ENCODE measurements at places on chromosomes 13 and 19. TPM values are rescaled to one million over a fixed set of nuclear protein-coding genes. Genes with fewer than 3 reads are reported as not detected.

The C3 gene
- total RNA-seq, result 3.1 TPM

The FFAR2 gene
- total RNA-seq, result 16.5 TPM

The ADGRE3 gene
- total RNA-seq, result 0.63 TPM

The ACER1 gene
- 0.42 TPM for total RNA-seq

The CCL25 gene
- not detected for total RNA-seq

The GPATCH1 gene
- total RNA-seq, result 5.4 TPM

The ZNF579 gene
- total RNA-seq, result 2.7 TPM

The UHRF1 gene
- total RNA-seq, result 0.21 TPM

The EHD2 gene
- total RNA-seq, result 0.42 TPM

The BSG gene
- 94.2 TPM for total RNA-seq

The ATP8B3 gene
- 0.73 TPM for total RNA-seq

The CABP5 gene
- total RNA-seq, result 4.0 TPM

The CGB8 gene
- total RNA-seq, result not detected

The IFI30 gene
- total RNA-seq, result 769 TPM

The RNF225 gene
- 0.42 TPM for total RNA-seq

The ZNF681 gene
- total RNA-seq, result 2.0 TPM

The ZNF626 gene
- total RNA-seq, result 9.7 TPM

The HSD17B14 gene
- 0.42 TPM for total RNA-seq

The IL27RA gene
- total RNA-seq, result 18.5 TPM

The EVI5L gene
- 17.2 TPM for total RNA-seq

The ATP12A gene
- not detected for total RNA-seq

The RXFP2 gene
- total RNA-seq, result not detected

The ZNF155 gene
- total RNA-seq, result 6.2 TPM

The KLK11 gene
- not detected for total RNA-seq

The RABAC1 gene
- total RNA-seq, result 44.6 TPM

The CEACAM20 gene
- total RNA-seq, result not detected

The ZNF578 gene
- 1.3 TPM for total RNA-seq

The ZNF575 gene
- 0.31 TPM for total RNA-seq

The ZNF417 gene
- total RNA-seq, result 23.2 TPM

The EXOC3L2 gene
- total RNA-seq, result 0.31 TPM

The ZNF208 gene
- 3.1 TPM for total RNA-seq

The MYO1F gene
- total RNA-seq, result 145 TPM

The TMTC4 gene
- total RNA-seq, result 9.2 TPM

The IZUMO2 gene
- not detected for total RNA-seq

The ACP7 gene
- not detected for total RNA-seq

The FGF22 gene
- total RNA-seq, result 0.10 TPM

The EFNB2 gene
- 0.21 TPM for total RNA-seq

The PSG2 gene
- not detected for total RNA-seq

The ZNF112 gene
- under 0.01 TPM for total RNA-seq

The DZIP1 gene
- total RNA-seq, result not detected

The NMRK2 gene
- total RNA-seq, result not detected

The SUGP1 gene
- 23.5 TPM for total RNA-seq

The CLDN10 gene
- not detected for total RNA-seq

The FPR2 gene
- total RNA-seq, result 7.5 TPM

The DOCK9 gene
- total RNA-seq, result 54.9 TPM
